Naive B cell (primary cell): ENCODE measurements at places on chromosomes 2 and 18. TPM values are rescaled to one million over a fixed set of nuclear protein-coding genes. Genes with fewer than 3 reads are reported as not detected.

DNA sequence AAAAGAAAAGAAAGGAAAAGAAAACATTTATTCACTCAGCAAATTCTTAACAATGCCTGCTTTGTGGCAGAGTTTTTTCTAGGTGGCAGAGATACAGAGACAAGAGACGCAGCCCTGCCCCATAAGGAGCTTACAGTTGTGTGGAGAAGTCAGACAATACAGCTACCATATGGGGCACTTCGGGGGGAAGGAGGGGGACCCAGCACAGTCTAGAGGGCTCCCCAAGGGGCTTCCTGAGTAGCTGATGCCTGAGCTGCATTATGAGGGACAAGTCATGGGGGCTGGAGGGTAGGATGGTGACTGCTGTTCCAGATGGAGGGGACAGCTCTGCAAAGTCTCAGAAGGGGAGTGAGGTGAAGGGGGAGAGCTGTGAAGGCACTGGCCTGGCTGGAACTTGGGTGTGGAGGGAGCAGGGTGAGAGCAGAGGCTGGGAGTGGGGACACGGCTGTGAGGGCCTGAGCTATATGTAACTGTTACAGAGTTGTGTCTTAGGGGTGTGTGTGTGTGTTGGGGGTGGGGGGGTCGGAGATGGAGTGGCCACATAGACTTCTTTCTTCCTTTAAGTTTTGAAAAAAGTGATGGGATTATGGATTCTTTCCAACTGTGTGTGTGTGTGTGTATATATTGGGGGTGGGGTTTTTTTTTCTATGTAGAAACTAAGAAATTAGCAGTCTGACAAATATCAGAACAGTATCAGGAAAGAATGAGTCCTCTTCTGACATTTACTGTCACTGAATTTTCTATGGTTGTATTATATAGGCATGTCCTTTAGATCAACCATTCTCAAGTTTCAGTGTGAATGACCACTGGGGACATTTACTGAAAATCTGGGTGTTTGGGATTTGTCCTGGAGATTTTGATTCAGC lies 66.0 kb upstream of the HAAO start:
- no peak overlapping the region for H3K4me3 ChIP-seq
- no peaks in the 10 kb centered on the region for H3K4me1 ChIP-seq
- H3K27ac ChIP-seq, result peak overlapping the region; percentile 64
- H3K36me3 ChIP-seq, result no peaks in the 10 kb centered on the region
- no peak for DNase-seq

MYO5B gene
- not detected for polyA plus RNA-seq

DNA sequence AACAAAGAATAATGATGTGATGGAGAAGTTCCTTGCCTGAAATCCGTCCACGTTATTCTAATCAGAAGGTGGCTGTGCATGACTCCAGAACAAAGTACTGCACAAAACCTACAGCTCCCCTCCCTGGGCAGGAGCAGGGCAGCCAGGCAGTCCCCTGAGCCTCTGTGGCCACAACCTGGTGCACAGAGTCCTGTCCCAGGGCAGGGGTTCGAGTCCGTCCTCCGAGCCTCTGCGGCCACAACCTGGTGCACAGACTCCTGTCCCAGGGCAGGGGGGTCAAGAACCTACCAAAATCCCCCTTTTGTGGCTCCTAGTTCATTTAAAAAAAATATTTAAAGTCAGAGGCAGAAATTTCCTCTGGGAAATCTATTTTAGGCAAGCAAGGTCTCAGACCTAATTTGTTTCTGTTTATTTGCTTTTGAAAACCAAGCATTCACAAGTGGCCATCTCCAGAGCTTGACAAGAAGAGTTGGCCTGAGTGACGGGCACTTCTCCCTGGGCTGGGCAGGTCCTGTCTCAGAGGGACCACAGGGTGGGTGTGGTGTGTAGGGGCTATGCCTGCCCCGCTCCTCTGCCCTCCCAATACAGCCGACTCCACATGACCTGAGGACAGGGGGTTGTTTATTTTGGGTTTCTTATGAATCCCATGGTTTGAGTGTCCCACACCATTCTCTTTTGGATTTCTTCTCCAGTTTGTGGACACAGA lies 255.9 kb upstream of the PXDN start:
- no peak overlapping the region for H3K27ac ChIP-seq
- peaks cover 27% of the 10 kb centered on the region for H3K27me3 ChIP-seq
- no peaks in the 10 kb centered on the region for H3K36me3 ChIP-seq
- no peak for DNase-seq
- peaks cover 7% of the 10 kb centered on the region for H3K4me1 ChIP-seq

EFEMP1 gene
- polyA plus RNA-seq, result not detected

GRCh38 chr2:54572262-54572635 lies 116.1 kb downstream of the SPTBN1 start:
- peak overlapping the region; percentile 98 for H3K27ac ChIP-seq
- no peaks in the 10 kb centered on the region for H3K27me3 ChIP-seq
- no peak for DNase-seq
- H3K36me3 ChIP-seq, result peaks cover 17% of the 10 kb centered on the region
- peak overlapping the region; percentile 62 for H3K4me3 ChIP-seq

- no peaks in the 10 kb centered on the region for H3K36me3 ChIP-seq
- H3K27me3 ChIP-seq, result no peaks in the 10 kb centered on the region
- no peak for DNase-seq
- H3K27ac ChIP-seq, result no peak overlapping the region
- no peak overlapping the region for H3K4me3 ChIP-seq
Observed at GRCh38 chr2:39573276-39573675, 92.4 kb upstream of the TMEM178A start.

DNA sequence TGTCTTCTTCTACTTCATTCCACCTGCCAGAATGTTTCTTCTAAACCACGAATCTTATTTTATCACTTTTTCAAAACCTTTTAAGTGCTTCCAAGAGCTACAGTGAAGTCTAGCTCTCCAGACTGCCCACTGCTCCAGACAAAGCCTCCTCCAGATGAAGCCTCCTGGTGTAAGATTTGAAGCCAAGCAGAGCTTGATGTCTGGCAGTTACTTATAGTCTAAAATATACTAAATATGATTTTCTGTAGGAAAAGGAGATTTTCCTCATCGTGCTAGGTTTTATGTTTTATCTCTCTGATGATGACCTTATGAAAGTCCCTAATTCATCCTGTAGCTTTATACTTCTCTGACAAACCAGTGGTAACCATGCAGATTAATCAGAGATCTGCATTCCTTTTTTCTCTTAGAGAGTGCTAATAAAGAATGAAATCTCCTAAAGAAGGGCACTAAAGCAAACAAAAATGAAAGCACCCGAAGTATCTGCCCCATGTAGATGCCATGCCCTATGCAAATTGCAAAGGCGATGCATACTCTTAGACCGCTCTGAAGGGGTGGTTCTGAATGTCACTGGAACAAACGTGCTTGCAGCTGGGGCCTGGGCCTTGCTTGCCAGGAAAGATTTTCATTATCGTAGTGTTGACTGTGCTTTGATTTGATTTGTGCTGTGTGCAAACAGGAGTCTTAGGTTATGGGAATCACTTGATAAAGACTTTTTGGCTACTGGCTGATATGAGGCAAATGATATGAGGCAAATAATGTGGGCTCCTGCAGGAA lies 314.2 kb downstream of the PID1 start:
- no peak for DNase-seq
- no peak overlapping the region for H3K27ac ChIP-seq
- H3K4me3 ChIP-seq, result no peak overlapping the region
- H3K36me3 ChIP-seq, result no peaks in the 10 kb centered on the region

SKA1 gene
- 0.93 TPM for polyA plus RNA-seq

APCDD1 gene
- polyA plus RNA-seq, result 6.3 TPM

DNA sequence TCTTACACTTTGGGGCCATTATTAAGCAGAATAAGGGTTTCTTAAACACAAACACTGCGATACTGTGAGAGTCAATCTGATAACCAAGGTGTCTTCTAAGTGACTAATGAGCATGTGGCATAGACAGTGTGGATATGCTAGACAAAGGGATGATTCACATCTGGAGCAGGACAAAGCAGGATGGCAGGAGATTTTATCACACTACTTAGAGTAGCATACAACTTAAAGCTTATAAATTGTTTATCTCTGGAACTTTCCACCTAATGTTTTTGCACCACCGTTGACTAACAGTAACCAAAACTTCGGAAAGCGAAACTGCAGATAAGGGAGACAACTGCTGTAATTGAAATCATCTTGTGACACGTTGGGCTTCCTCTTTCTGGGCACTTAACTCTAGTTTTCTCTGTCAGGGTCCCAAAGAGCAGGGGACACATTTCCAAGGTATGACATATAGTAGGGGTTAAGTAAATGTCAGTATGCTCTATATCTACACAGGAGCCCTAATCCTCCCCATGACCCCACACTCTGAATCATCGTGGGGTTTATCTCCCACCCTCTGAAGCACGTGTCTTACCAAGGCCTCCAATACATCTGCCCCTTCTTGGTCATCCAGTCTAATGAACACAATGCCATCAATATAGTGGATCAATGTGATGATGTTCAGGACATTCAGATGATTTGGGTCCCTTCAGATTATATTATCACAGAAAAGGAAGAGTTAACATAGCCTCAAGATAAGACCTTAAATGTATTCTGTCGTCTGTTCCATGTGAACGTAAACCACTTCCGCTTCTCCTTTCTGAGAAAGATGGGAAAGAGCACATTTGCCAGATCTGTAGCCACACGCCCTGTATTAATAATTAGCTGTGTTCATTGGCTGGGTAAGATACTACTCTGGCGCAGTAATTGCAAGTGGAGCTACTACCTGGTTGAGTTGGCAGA lies 78.7 kb downstream of the FTCDNL1 start:
- no peaks in the 10 kb centered on the region for H3K27me3 ChIP-seq
- H3K36me3 ChIP-seq, result peaks cover 5% of the 10 kb centered on the region
- no peak overlapping the region for H3K27ac ChIP-seq
- H3K4me1 ChIP-seq, result no peaks in the 10 kb centered on the region
- no peak for DNase-seq

DNA sequence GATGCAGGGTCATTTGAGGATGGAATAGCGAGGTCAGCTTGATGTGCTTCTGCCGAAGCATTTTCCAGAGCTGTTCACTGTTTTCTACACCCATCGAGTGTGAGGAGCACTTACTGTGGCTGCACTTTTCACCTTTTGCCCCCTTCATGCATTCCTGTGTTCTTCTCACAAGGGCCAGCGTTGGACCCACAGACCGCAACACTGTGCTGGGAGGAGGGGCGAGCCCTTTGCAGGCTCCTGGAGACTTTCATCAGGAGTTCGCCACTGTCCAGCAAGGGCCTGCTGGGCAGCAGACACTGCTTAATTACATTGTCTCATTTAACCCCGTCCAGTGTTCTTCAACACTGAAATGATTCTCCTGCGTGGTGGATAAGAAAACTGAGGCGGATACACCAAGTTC lies 29.9 kb downstream of the CYP26B1 start:
- no peak for DNase-seq
- no peaks in the 10 kb centered on the region for H3K4me1 ChIP-seq
- H3K36me3 ChIP-seq, result no peaks in the 10 kb centered on the region
- H3K27me3 ChIP-seq, result peaks cover 16% of the 10 kb centered on the region

SRD5A2 gene
- polyA plus RNA-seq, result not detected

LRP2 gene
- polyA plus RNA-seq, result not detected

- no peaks in the 10 kb centered on the region for H3K27me3 ChIP-seq
- no peak for DNase-seq
Observed at GRCh38 chr2:198961547-198961946, 496.2 kb downstream of the SATB2 start.

LAMA3 gene
- polyA plus RNA-seq, result 0.07 TPM

DNA sequence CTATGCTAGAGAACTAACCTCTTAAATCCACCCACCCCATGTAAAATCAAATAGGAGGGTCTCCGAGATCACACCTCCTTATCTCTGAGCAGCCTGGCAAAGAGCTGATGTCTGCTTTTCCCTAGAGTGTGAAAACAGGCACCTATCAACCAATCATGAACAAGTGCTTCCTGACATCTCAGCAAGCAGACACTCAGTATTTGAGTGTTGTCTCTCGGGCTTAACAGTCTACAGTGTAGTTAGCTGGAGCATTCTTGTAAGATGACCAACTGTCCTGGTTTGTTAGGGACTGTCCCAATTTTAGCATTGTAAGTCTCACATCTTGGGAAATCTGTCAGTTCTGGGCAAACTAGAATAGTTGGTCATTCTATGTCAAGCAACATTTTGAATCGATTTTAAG lies 26.4 kb downstream of the MARCHF4 start:
- no peak overlapping the region for H3K27ac ChIP-seq
- H3K4me3 ChIP-seq, result no peak overlapping the region
- no peak for DNase-seq
- no peaks in the 10 kb centered on the region for H3K27me3 ChIP-seq
- H3K36me3 ChIP-seq, result no peaks in the 10 kb centered on the region
- H3K4me1 ChIP-seq, result no peaks in the 10 kb centered on the region
